CD4-positive, alpha-beta memory T cell (primary cell): ENCODE measurements at places on chromosomes 2 and 18.

- DNase-seq, result peak; percentile 15
Observed at GRCh38 chr2:174485788-174486562, 854 bp downstream of the GPR155 start.

GRCh38 chr2:177693658-177694339, 301.2 kb downstream of the AGPS start:
- DNase-seq, result no peak

- DNase-seq, result no peak
Observed at GRCh38 chr2:99657691-99658258, 168.0 kb upstream of the REV1 start.

DNA sequence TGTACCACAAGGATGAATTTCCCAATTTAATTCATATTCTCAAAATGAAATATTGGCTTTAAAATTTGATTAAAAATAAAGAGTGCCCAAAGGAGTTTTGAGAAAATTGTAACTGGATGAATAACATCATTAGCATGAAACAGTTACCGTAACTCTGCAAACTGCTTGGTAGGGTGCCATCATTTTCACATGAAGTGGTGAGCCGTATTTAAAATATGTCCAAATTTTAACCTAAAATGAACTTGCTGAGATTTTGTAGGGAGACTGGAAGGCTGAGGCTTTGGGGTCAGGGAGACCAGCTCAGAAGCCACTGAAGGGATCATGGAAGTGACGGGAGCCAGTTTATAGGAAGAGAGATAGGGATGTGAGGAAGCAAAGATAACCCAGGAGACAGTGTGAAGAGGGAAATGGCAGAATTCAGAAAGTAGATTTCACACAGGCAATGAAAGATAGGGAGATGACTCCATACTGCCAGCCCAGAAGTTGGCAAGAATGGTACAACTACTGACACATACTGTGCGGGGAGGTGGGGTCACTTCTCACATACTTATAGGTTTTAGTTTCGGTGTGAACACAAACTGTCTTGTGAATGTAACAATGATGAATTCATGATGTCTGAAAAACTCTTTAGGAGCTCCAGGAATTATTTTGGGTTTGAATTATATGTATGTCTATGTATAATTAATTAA, 53.8 kb downstream of the EFEMP1 start:
- no peak for DNase-seq

GRCh38 chr2:176729706-176730569, 460.7 kb downstream of the MTX2 start:
- DNase-seq, result no peak

GRCh38 chr2:1800716-1801388, 56.5 kb upstream of the PXDN start:
- no peak for DNase-seq

DNA sequence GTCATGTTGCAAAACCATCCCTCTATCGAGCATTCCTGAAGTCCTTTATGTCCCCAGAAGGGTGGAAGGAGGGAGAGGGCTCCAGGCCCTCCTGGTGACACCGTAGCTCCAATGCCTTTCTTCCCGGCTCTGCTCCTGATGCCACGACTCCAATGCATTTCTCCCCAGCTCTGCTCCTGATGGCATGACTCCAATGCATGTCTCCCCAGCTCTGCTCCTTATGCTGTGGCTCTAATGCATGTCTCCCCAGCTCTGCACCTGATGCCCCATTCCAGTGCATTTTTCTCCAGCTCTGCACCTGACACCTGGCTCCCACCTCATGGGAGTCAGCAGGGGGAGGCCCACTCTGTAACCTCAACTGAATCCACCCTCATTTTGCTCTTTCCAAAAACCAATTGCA, 153.0 kb upstream of the SALL3 start:
- DNase-seq, result no peak

GRCh38 chr18:3060667-3061580, 48.0 kb upstream of the LPIN2 start:
- DNase-seq, result peak; percentile 76

- DNase-seq, result no peak
Observed at GRCh38 chr2:97935719-97936161, 60.0 kb downstream of the TMEM131 start.

DNA sequence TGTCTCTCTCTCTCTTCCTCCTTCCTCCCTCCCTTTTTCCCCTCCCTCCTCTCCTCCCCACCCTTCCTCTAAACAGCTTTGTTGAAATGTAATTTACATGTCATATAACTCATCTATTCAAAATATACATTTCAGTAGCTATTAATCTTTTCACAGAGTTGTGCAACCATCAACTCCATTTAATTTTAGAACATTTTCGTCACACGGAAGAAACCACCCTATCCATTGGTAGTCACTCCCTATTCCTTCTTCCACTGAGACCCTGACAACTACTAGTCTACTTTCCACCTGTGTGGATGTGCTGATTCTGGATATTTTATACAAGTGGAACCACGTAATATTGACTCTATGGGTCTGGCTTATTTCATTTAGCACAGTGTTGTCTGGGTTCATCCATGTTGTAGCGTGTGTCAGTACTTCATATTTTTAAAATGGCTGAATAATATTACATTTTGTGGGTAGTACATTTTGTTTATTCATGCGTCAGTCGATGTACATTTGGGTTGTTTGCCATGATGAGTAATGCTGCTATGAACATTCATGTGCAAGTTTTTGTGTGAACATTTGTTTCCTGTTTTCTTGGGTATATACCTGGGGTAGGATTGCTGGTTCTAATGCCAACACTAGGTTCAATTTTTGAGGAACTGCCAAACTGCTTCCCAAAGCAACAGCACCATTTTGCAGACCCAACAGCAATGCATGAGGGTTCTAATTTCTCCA, 100.1 kb upstream of the GCFC2 start:
- no peak for DNase-seq

DNA sequence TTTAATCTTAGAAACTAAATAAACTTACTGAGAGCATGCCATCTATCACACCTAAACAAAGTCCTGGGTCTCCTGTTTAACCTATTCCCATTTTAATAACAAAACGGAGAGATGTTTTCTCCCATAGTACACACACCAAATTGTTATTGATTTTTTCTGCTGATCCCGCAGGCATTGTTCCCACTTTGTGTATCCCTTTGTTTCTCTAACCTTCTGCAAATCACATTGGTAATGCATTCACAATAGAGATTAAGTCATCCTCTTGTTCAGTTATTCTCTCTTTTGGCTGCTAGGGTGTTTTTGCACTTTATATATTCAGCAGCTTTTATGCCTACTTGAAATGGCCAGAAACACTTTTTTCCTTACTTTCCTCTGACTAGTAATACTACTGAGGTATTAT, 1071.9 kb upstream of the CDH2 start:
- DNase-seq, result no peak

- no peak for DNase-seq
Observed at GRCh38 chr2:237310515-237311114, 103.3 kb downstream of the COL6A3 start.

DNA sequence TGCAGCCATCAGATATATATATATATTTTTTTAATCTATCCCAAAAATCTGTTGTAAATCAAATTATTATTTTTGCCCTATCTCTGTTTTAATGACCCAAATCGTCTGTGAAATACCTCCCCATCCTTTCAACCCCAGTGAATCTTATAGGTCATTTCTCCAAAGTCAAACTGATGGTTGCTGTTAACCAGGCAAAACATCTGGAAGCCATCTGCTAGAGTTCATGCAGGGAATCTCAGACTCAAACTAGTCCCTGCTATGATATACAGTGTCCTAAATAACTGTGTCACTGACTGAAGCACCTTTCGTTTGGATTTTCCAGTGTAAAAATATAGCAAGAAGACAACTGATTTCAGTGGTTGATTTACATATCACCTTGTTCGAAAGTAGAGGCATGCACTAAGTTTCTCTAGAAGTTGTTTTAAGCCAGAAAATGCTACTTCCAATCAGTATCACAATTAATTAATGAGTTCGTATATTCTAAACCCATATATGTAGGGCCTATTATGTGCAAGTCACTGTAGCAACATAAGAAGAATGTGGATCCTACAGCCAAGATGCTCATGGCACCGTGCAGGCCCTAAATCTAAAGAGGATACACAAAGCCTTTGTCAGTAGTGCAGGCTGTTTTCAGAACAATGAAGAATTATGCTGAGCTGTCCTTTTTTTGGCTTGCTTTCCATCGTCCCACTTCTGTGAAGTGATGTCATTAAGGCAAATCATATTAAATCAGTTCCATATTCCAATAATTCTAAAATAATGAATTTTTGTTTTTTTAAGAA, 566.0 kb downstream of the STK39 start:
- DNase-seq, result no peak

GRCh38 chr2:223560749-223561435, 41.3 kb downstream of the SCG2 start:
- DNase-seq, result no peak

DNA sequence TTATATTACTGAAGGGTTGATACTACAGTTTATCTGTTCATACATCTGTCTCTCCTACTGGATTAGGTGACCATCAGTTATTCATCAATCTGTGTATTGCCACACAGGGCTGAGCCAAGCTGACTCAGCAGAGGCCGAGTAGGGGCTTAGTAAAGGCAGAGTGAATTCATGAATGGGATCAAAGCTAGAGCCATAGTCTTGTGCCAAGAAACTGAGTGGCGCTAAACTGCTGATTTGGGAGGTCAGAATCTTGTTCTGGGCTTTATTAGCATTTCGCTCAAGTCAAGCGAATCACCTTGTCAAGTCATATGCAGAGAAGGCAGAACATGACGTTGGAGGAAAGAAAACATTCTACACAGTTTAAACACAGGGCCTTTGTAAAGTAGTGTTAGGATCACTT, 34.1 kb downstream of the SOCS6 start:
- no peak for DNase-seq

DNA sequence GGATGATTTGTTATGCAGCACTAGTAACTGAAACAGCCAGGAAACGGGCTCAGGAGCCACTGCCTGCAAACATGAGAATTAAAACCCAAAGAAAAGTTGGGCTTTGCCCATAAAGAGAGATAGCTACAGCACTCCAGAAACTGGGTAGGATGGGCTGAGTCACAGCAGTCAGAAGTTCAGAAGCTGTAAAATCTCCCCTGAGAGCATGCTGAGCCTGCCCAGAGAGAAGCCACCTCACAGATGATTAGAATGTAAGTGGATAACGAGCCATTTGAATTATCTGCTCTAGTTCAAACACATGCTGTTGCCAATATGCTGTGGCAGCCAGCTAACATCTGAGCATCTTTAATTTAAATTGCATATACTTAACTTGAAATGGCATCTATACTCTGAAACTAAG, 388.1 kb upstream of the ACVR2A start:
- no peak for DNase-seq

- peak; percentile 49 for DNase-seq
Observed at GRCh38 chr2:65053199-65053598, 3.0 kb upstream of the CEP68 start.

DNA sequence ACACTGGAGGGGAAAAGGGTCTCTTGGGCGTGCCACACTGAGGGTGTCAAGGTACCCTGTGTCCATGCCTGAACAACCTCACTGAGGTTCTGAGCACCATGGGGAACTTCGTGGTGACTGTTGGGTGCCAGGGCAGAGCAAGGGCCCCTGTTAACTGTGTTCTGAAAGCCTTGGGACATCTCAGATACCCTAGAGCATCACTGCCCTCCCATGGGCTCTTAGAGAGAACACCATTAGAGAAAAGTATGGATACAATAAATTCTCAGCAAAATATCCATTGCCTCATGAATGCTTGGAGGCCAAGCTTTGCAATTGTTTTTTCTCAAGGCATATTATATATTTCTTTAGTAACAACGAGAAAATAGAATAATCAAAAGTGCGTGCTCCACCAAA, 488.5 kb upstream of the NRP2 start:
- no peak for DNase-seq

GRCh38 chr2:104794441-104794840, 59.5 kb upstream of the POU3F3 start:
- DNase-seq, result no peak

DNA sequence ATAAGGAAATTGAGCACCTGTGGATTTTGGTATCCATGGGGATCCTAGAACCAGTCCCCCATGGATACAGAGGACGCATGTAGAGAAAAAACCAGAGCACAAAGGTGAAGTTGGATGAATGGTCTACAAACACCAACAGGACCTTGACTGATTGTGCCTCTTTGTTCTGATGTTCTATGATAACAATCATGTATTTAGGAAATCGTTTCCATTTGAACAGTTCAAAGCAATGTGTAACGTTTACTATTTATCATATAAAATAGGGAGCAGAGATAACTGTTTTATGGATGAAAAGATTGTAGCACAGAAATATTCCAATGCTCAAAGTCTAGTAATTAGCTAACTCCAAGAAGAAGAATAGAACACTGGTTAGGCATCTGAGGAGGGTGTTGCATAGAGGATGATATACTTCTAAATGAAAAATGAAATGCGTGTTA, 116.3 kb upstream of the FN1 start:
- no peak for DNase-seq
